Natural killer cell (primary cell): ENCODE measurements at places on chromosomes 3 and 15. TPM values are rescaled to one million over a fixed set of nuclear protein-coding genes. Genes with fewer than 3 reads are reported as not detected.

The POLQ gene
- 1.2 TPM for total RNA-seq

GRCh38 chr3:147807776-147808175 lies 398.6 kb downstream of the ZIC1 start:
- no peak overlapping the region for H3K27ac ChIP-seq
- no peaks in the 10 kb centered on the region for H3K27me3 ChIP-seq
- DNase-seq, result no peak
- H3K36me3 ChIP-seq, result no peaks in the 10 kb centered on the region
- H3K4me1 ChIP-seq, result no peaks in the 10 kb centered on the region

- H3K36me3 ChIP-seq, result no peaks in the 10 kb centered on the region
- no peak for DNase-seq
- H3K4me3 ChIP-seq, result no peak overlapping the region
- no peaks in the 10 kb centered on the region for H3K4me1 ChIP-seq
Measured at GRCh38 chr3:106711650-106712049, 665.6 kb upstream of the CCDC54 start.

DNA sequence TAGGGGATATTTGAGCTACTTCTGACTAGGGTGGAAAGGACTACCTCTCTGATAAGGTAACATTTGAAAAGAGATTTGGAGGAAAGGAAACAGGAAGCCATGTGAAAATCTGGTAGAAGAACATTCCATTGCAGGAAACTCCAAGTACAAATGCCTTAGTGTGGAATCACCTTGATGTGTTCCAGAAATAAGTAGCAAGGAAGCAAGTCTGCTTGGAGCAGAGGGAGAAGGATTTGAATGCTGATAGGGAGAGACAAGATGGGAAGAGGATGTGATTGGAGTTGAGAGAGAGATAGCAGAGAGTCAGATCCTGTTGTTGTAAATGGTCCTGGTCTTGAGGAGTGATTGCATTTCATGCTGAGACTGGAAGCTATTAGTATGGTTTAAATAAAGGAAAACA lies 335.1 kb upstream of the DCBLD2 start:
- no peaks in the 10 kb centered on the region for H3K4me1 ChIP-seq
- DNase-seq, result no peak
- H3K27me3 ChIP-seq, result no peaks in the 10 kb centered on the region
- no peak overlapping the region for H3K4me3 ChIP-seq
- H3K36me3 ChIP-seq, result no peaks in the 10 kb centered on the region
- H3K27ac ChIP-seq, result no peak overlapping the region

DNA sequence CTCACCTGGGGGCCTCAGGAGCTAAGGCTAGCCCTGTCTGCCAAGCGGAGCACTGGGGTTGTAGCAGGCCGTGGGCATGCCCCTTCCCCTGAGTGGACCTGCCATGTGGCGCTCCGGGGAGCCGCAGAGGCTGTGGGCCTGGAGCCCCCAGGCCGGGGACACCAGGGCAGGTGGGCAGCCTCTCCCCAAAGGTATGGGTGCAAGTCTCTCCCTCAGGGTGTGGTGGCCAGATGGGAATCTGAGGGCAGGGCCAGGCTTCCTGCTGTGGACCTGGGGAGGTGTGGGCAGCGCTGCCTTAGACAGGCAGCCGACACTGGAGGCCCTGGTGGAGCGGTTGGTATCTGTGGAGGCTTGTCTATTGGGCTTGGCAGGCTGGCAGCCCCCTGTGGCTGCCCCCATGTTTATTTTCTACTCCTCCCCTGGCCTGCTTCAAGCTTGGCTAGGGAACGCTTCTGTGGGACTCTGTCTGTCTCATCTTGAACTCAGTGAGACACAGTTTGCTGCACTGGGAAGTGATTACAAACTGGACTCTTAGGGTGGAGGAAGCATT lies 5.9 kb downstream of the ACVR2B start:
- H3K36me3 ChIP-seq, result no peaks in the 10 kb centered on the region
- peaks cover 14% of the 10 kb centered on the region for H3K4me1 ChIP-seq
- no peaks in the 10 kb centered on the region for H3K27me3 ChIP-seq
- no peak overlapping the region for H3K27ac ChIP-seq
